ENCODE measurements at places on chromosomes 4 and X.

DNA sequence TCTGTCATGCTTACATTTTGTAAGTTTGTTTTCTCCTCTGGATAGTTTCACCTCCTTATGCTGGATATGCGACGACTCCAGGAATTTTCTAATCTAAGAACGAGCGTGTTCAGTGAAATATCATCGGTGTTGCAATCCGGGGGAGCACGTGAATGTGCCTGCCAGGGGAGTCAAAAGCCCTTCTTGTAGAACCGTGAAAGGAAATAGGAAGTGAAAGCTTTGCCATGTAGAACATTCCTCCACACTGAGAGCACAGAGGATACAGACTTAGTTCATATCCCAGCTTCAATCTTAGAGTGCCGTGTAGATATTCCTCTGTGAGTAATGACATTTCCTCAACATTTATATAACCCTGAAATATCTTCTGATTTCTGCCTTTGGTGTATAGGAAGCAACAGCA is 121.2 kb downstream of the VEGFC start:
- no peak for DNase-seq

DNA sequence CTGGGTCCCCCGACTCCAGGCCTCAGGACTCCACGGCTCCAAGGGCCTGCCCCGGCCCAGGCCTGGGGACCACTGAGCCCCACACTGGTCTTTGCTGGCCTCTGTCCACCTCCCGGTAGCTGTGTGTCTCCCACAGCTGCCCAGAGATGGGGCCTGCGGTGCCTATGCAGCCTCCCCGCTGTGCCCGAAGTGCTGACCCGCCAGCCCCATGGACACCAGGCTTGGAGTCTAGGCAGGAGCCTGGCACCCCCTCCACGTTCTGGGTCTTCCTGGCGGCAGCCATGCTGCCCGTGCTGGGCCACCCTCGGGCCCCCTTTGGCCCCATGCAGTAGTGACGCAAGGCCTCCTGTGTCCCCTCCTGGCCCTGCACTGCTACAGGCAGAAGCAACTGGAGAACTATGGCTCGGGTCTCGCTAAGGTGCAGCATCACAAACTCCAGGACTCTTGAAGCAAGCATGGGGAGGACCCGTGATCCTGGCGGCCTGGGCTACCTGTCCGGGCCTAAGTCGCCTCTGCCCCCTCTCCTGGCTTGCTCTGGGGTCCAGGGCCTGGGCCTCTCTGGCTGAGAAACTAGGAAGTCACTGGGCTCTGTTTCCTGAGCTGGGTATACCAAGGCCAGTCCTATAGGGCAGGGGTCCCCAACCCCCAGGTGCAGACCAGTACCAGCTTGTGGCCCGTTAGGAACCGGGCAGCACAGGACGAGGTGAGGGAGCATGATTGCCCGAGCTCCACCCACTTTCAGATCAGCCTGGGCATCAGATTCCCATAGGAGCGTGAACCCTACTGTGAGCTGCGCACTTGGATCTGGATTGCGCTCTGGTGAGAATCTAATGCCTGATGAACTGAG is 917 bp downstream of the MYL5 start:
- no peak for DNase-seq

- no peak for DNase-seq
Observed at GRCh38 chr4:78953769-78954666, 14.8 kb upstream of the PAQR3 start.

GRCh38 chr4:40734497-40734896 is 15.3 kb upstream of the NSUN7 start:
- DNase-seq: no peak

DNA sequence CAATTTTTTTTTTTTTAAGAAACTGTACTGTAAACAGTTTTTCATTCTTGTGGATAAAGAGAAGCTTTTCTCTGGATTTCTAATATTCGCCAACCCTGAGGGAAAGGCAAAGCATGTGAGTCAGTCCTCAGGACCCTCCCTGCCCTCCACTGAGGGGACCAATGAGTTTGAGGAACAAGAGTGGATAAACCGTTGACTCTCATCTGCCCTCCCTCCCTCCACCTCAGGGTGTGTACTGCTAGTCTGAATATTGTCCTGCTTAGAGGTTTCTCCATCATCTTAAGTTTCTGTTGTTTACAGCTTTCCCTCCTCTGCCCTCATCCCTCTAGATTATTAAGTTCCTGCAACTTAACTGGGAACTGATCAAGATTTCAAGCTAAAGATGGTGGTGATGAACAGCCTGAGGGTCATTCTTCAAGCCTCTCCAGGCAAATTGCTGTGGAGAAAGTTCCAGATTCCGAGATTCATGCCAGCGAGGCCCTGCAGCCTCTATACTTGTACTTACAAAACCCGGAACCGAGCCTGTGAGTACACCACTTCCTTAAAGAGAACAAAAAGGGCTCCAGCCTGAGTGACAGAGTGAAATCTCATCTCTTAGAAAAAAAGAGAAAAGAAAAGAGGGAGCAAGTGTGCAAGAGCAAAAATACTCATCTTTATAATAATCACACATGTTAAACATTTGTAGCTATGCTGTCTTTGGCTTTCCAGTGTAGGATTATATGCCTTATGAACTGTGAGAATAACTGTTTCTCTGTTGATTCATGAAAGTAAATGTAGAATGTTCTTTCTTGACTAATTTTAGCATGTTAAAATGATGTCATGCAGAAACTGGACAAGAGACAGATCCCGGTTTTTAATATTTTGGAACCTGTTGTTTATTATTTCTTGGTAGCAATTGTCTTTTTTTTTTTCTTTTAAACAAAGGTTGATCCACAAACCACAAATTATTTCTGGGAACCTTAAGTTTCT is 11.9 kb downstream of the CA5B start:
- DNase-seq: no peak

DNA sequence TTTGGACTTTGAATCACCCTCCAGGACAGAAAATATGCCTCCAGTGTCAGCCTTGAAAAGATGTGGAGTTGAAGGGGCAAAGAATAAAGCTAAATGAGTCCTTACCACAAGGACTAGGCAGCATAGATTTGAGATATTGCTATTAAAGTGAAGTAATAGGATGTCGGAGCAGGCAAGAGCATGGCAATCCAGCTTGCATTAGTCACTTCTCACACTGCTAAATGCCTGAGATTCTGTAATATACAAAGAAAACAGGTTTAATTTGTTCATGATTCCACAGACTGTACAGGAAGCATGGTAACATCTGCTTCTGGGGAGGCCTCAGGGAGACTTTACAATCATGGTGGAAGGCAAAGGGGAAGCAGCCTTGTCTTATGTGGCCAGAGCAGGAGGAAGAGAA is 109.8 kb upstream of the PCDH7 start:
- no peak for DNase-seq

DNA sequence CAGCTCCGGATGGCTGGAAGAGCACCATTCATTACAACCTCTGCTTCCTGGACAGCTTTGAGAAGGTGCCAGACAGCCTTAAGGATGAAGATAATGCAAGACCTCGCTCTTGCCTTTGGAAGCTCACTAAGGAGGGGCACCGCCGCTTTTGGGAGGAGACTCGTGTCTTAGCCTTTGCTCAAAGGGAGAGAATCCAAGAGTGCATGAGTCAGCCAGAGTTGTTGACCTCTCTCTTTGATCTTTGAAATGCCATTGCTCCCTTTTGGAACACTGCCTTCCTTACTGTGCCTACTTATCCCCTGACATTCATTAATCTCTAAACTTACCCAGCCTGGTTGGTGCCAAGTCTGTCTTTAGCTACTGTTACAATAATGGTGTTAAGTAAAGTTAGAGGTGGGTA is 1.2 kb downstream of the FOXR2 start:
- DNase-seq: no peak

GRCh38 chrX:10101269-10101668 is 55.5 kb upstream of the CLCN4 start:
- DNase-seq: no peak

DNA sequence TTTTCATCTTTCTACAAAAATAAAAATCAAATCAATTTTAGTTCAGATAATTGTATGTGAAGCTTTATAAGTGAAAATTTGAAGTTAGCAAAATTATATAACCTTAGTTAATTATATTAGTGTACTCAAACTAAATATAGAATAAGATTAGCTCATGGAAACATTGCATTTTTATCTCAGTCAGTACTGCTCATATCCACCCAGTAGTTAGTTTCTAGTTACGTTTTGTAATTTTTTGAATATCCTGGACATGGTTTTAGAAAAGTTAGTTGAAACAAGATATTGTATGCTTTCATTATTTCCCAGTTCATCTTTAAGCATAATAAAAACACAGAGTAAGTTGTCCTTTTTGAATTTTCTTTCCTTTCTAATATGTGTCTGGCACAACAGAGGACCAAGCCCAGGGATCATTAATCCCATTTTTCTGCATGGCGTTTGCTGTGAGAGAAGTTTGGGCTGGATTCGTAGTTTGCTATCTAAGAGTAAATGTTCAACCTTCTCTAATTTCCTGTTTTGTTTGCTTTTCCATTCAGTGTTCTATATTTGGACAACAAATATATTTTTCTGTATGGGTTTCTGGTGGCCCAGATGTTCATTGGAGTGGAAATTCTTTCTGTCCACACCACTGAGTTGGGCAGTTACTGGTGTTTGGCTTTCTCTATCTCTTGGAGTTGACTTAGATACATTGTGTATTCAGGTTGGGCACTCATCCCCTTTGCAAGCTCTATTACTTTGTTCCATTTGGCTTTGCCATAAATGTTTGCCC is 12.1 kb downstream of the TBL1X start:
- no peak for DNase-seq

DNA sequence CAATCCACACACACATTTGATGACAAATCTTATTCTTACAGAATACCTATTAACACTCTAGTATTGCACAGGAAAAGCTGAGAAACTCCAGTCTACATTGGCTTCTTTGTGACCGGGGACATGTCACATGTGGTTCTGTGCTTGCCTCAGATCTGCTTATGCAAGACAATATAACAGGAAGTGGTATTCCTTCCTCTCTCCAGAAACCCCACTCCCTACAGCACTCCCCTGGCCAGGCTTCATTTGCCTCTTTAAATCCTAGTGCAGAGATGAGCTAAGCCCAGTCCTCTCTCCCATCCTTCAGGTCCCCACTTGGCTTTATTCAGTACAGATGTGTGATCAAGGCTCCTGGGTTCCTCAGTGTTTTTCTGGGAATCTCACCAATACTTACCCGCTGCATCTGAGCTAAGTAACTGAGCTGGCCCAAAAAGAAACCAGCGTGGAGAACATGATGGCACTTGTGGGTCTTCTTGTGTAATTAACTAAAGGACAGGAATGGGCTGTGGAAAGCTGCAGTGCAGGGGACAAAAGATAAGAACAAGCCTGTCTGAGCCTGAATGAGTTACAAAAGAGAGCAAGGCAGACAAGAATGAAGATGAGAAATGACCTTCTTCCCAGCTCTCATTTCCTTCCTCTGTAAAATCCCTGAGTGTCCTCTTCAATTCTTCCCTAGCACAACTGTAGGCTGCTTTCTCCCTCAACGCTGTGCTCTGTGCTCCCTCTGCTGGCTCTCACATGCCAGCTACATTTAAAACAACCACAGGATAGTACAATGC is 105.6 kb downstream of the HNRNPD start:
- no peak for DNase-seq

GRCh38 chr4:165711436-165711835 is 161.6 kb upstream of the TLL1 start:
- no peak for DNase-seq

DNA sequence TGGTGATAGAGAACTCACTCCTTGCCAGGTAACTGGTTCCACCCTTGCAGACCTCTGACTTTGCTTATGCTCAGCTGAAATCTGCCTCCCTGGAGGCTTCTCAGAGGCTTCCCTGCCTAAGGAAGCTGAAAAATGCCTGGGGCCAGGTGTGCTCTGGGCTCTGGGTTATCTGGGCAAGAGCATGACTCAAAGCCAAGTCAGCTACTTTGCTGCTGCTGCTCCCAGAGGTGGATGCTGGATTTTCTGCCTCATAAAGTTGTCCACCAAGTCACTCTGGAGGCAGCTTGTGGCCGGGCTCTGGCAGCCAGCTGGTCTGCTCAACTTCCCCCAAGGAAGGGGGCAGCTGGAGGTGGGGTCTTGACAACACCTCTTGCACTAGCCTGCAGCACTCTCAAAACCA is 132.7 kb downstream of the PJA1 start:
- DNase-seq: no peak

DNA sequence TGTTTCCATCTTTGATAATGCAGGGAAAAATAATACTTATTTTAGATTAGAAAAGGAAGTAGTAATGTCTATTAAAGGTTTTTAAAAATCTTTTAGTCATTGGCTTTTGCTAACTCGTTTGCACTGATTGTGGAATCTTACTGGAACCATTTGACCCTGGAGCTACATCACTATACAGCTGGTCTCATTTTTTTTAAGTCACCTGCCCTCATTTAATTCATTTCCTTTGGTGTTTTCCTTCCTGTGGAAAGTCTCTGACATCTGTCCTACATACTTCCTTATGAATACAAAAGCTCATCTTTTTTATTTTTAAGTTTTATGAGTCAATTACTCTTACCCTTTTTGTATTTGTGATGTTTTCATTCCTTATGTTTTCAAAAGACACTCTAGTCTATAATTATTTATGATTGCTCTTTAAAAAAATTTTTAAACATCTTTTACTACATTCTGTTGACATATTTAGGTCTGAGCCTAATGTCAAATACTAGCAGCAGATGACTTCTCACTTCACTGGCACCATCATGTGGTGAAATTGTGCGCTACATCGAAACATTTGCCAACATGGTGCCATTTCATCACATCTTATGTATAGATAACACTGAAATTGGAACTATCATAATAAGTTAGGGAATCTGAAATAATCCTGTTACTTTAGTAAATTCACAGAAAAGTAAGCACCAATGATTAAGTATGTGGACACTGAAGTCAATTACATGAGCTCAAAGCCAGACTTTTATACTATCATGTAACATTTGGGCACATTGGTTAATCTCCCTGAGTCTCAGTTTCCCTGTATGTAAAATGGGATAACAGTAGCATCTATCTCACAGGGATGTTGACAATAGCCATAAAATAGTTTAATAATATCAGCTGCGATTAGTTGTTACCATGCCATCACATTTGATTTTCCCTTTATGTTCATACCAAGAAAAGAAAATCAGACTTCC is 9.4 kb upstream of the MMAA start:
- no peak for DNase-seq

GRCh38 chr4:140047786-140048185 is 106.2 kb downstream of the MAML3 start:
- DNase-seq: no peak

DNA sequence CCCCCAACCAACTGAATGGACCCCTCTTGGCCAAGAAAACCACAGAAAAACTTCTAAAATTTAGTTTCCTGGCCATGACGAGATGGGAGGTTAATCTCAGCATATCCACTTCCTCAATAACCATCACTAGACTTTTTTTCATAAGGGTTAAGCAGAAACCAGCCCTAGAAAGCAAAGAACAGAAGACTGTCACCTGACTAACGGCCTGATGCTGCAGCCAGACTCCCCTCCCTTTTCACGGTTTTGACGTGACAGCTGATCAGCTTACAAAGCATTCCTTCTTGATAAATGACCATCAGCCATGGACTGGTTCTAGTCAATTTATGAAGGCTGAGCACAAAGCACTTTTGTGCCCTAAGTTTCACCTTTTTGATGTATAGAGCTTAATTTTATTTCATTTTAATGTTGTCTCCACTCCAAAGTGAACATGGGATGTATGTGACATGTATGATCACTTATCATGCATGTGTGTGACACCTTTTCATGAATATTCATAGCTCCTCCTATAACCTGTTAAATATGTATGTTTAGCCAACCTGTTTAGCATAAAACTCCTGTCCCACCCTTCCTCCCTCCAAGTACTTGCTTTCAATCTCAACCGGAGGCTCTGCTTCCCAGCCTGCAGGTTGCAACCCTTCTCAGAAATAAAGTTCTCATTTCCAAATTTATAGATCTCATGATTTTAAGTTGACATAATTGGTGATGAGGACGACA is 56.3 kb downstream of the SERTM2 start:
- DNase-seq: no peak

GRCh38 chrX:150854856-150855255 is 43.6 kb downstream of the CD99L2 start:
- DNase-seq: no peak
